ENCODE measurements at places on chromosomes 4 and X. TPM values are rescaled to one million over a fixed set of nuclear protein-coding genes. Genes with fewer than 3 reads are reported as not detected.
A peak's percentile ranks its signal among the peaks of the same experiment; 100 is the strongest.

The CACNA1F gene
- 0.19 TPM for total RNA-seq

DNA sequence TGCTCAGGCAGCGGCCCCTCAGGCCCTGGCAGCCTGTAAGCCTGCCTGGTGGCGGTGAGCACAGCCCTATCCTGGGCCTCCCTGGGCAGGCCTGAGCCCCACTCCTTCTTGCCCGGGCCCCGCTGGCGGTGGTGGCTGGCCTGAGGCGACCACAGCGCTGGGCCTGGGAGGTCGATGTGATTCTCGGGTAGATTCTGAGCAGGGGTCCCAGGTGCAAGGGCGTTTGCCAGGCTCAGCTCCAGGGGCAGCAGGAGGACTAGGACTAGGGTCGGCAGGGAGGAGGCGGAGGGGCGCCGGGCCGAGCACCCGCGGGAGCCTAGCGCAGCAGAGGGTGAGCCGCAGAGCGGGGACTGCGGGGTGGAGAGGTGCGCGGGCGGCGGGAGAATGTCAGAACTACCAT lies 17.0 kb downstream of the FAM9A start:
- H3K4me1 ChIP-seq: peaks cover 5% of the 10 kb centered on the region
- peaks cover 3% of the 10 kb centered on the region for H3K27me3 ChIP-seq
- no peak for DNase-seq
- no peak overlapping the region for H3K4me3 ChIP-seq
- H3K27ac ChIP-seq: no peak overlapping the region

The PPARGC1A gene
- total RNA-seq: not detected

- no peaks in the 10 kb centered on the region for H3K27me3 ChIP-seq
- H3K27ac ChIP-seq: no peak overlapping the region
- no peaks in the 10 kb centered on the region for H3K36me3 ChIP-seq
- DNase-seq: no peak
- no peaks in the 10 kb centered on the region for H3K4me1 ChIP-seq
These were observed 92.3 kb downstream of the REPS2 start for GRCh38 chrX:17038681-17039161.

DNA sequence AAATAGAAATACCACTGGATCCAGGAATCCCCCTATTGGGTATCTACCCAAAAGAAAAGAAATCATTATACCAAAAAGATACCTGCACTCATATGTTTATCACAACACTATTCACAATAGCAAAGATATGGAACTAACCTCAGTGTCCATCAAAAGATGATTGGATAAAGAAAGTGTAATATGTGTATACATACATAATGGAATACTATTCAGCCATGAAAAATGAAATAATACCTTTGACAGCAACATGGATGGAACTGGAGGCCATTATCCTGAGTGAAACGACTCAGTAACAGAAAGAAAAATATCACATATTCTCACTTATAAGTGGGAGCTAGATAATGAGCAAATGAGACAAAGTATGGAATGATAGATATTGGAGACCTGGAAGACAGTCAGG lies 74.2 kb upstream of the TLR3 start:
- H3K36me3 ChIP-seq: no peaks in the 10 kb centered on the region
- DNase-seq: no peak
- H3K4me3 ChIP-seq: no peak overlapping the region
- no peaks in the 10 kb centered on the region for H3K27me3 ChIP-seq
- H3K27ac ChIP-seq: no peak overlapping the region

DNA sequence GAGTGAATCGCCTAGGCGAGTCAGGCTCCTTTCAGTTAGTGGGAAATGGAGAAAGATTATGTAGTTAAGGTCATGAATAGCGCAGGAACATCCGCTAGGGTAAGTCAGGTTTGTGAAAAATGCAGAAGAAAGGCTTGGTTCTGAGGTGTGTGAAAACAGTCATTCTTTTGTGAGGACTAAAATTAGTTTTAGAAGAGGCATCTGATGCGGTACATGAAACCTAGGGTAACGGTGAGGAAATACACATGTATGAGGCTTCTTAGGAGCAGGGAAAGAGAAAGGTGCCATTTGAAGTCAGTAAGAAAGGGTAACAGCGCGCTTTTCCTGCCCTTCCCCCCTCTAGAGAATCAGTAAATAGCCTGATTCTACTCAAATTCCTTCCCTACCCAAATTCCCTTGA lies 570 bp upstream of the RNF128 start:
- peaks cover 5% of the 10 kb centered on the region for H3K4me1 ChIP-seq
- H3K4me3 ChIP-seq: peak overlapping the region; percentile 42
- no peak overlapping the region for H3K27ac ChIP-seq

DNA sequence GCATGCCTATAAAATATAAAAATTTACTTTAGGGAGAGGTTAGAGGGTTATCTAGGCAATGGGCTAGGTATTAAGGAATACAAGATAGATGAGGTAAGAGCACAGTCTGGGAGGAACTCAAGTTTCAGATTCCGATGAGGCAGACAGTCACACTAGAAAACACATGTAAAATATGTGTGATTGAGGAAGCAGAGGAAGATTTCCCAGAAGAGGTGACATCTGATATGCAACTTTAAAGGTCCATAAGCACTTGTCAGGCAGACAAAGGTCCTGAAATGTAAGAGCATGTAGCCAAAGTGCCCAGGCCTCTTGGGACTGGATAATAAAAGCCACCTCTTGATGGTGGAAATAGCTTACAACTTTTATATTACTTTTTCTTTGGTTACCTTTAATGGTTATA lies 81.1 kb upstream of the AADAT start:
- H3K36me3 ChIP-seq: no peaks in the 10 kb centered on the region
- DNase-seq: no peak
- no peak overlapping the region for H3K27ac ChIP-seq

GRCh38 chr4:144289667-144290428 lies 149.3 kb upstream of the GYPA start:
- H3K27ac ChIP-seq: no peak overlapping the region
- H3K27me3 ChIP-seq: no peaks in the 10 kb centered on the region
- no peaks in the 10 kb centered on the region for H3K4me1 ChIP-seq
- no peak overlapping the region for H3K4me3 ChIP-seq
- no peak for DNase-seq

DNA sequence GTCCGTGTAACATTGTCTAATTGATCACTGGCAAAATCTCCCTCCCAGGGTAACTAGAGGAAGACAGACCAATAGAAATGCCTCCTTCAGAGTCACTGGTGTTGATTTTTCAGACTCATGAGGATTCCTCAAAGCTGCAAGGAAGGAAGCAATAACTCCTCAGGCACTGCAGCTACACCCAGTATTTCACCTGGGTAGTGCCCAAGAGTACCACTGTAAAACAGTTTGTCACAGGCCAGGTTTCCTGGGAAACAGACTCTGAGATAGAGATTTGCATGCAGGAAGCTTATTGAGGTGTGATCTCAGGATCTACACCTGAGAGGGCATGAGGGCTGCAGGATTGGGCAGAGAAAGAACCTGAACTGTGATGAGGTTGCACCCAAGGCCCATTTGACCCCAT lies 240.7 kb upstream of the ATP6AP2 start:
- H3K4me1 ChIP-seq: no peaks in the 10 kb centered on the region
- no peak for DNase-seq
- H3K36me3 ChIP-seq: no peaks in the 10 kb centered on the region
- no peaks in the 10 kb centered on the region for H3K27me3 ChIP-seq
- no peak overlapping the region for H3K4me3 ChIP-seq

The TLL1 gene
- not detected for total RNA-seq

The ADGRG4 gene
- total RNA-seq: not detected

GRCh38 chr4:24669751-24670150 lies 85.4 kb upstream of the DHX15 start:
- no peak overlapping the region for H3K4me3 ChIP-seq
- H3K27me3 ChIP-seq: peaks cover 7% of the 10 kb centered on the region
- no peak for DNase-seq
- no peaks in the 10 kb centered on the region for H3K36me3 ChIP-seq

The P2RY4 gene
- total RNA-seq: 0.23 TPM

The TBL1X gene
- 33.2 TPM for total RNA-seq

The PPP2R3B gene
- total RNA-seq: 31.7 TPM

DNA sequence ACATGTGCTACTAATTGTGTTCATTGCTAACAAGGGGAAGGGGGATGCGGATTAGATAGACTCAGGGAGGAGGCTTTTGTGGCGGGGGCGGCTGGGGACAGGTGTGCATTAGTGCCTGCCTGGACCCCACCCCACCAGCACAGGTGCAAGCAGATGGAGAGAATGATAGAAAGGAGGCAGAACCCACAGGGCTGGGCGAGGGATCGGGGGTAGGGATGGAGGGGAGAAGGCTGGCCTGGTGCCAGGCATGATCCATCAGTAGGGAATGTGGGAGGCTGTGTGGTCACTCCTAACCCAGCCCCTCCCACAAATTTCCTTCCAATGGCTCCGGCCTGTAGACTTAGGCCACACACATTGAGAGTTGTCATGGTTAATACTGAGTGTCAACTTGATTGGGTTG lies 30.5 kb upstream of the CRMP1 start:
- DNase-seq: no peak
- H3K4me1 ChIP-seq: no peaks in the 10 kb centered on the region
- H3K36me3 ChIP-seq: no peaks in the 10 kb centered on the region
- peaks cover 9% of the 10 kb centered on the region for H3K27me3 ChIP-seq
- no peak overlapping the region for H3K27ac ChIP-seq

The SPOCK3 gene
- total RNA-seq: not detected

- no peak for DNase-seq
- H3K36me3 ChIP-seq: no peaks in the 10 kb centered on the region
- no peak overlapping the region for H3K4me3 ChIP-seq
- no peak overlapping the region for H3K27ac ChIP-seq
- peaks cover 19% of the 10 kb centered on the region for H3K27me3 ChIP-seq
These were observed 12.8 kb upstream of the NAT8L start for GRCh38 chr4:2046031-2046961.

The INTU gene
- total RNA-seq: 0.12 TPM

The F9 gene
- total RNA-seq: not detected

DNA sequence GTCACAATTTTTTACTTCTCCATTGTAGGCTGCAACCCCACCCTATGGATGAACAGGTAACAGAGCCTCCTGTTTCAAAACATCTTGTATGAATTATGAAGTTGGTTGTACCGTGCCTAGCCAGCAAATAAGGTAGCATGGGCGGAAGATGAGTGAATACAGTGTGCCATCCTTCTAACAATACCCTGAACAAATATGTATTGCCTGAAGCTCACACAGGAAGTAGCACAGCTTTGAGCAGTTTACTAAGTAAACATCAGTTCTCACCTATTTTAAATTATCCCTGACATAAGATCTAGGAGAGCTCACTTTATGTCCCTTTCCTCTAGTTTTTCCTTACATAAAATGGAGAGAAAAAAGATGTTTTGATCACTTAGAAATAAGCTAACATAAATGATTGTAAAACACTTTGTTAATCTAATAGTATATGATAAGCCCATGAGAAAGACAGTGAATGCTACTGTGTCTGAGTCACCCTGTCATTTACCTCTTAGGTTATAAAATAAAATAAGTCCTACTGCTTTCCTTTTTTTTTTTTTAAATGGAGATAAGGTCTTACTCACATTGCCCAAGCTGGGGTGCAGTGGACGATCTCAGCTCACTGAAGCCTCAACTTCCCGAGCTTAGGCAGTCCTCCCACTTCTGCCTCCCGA lies 36.6 kb downstream of the GRSF1 start:
- no peak overlapping the region for H3K27ac ChIP-seq
- H3K4me3 ChIP-seq: no peak overlapping the region
- peaks cover 18% of the 10 kb centered on the region for H3K4me1 ChIP-seq
- H3K27me3 ChIP-seq: no peaks in the 10 kb centered on the region

The L1CAM gene
- total RNA-seq: 3.6 TPM

The SPATA4 gene
- not detected for total RNA-seq

The SEPTIN6 gene
- 236 TPM for total RNA-seq

DNA sequence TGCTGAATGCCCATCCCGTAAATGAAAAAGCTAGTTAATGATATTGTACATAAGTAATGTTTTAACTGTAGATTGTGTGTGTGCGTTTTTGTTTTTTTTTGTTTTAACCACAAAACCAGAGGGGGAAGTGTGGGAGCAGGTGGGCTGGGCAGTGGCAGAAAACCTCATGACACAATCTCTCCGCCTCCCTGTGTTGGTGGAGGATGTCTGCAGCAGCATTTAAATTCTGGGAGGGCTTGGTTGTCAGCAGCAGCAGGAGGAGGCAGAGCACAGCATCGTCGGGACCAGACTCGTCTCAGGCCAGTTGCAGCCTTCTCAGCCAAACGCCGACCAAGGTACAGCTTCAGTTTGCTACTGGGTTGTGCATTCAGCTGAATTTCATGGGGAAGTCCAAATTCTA lies at the start of gene SPP1:
TSS of gene SPP1 (plus strand) at position 249 of the 400 bp plus-strand sequence. CDS start 1,182 bp downstream, outside the sequence.
- peak; percentile 47 for DNase-seq
- no peaks in the 10 kb centered on the region for H3K36me3 ChIP-seq
- peak within 1 kb of the TSS; percentile 6 for H3K4me3 ChIP-seq
- peaks cover 9% of the 10 kb centered on the region for H3K4me1 ChIP-seq

DNA sequence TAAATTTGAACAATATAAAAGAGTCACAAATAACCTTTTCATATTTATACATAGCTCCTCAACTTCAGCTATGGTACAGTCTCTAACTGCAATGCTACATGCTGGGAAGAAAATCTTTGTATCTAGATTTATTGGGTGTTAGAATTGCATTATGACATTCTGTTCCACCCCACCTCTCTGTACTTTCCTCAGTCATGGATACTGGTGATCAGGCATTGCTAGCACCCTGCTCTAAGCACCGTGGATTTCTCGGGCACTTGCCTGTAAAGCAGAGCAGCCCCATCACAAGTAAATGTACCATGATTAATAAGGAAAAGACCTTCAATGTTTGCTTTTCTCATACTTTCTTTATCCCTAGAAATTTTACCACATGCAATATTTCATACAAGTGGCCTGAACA lies 1028.9 kb upstream of the INTU start:
- no peaks in the 10 kb centered on the region for H3K4me1 ChIP-seq
- no peaks in the 10 kb centered on the region for H3K36me3 ChIP-seq
- H3K4me3 ChIP-seq: no peak overlapping the region
- H3K27ac ChIP-seq: no peak overlapping the region

The ALPK1 gene
- 7.3 TPM for total RNA-seq

- no peak overlapping the region for H3K4me3 ChIP-seq
- H3K36me3 ChIP-seq: no peaks in the 10 kb centered on the region
- no peak overlapping the region for H3K27ac ChIP-seq
- no peaks in the 10 kb centered on the region for H3K4me1 ChIP-seq
- no peaks in the 10 kb centered on the region for H3K27me3 ChIP-seq
These were observed 834.4 kb upstream of the SLIT2 start for GRCh38 chr4:19417256-19417655.
